Activated T-cell treated with anti-CD3 and anti-CD28 coated beads, Interleukin-2, amount 50 U/mL, for 72 hours (primary cell): ENCODE measurements at places on chromosomes 11 and 22. TPM values are rescaled to one million over a fixed set of nuclear protein-coding genes. Genes with fewer than 3 reads are reported as not detected.

DNA sequence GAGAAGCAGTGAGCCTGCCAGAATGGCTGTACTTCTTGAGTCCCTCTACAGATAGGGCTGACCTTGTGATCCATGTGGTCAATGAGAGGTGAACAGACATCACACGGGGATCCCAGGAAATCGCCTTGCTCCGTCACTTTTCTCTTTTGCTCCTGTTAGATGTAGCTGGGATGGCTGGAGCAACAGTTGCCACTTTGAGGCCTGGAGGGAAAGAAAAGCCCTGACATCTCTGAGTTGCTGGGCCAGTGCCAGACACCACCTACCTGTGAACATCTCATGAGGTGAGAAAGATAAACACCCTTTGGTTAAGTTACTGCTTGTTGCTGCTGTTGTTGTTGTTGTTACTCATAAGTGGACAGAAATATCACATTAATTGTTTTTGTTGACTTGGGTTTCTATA, 840.3 kb downstream of the TBC1D22A start:
- H3K36me3 ChIP-seq: no peaks in the 10 kb centered on the region
- no peak for DNase-seq
- no peaks in the 10 kb centered on the region for H3K4me1 ChIP-seq
- H3K4me3 ChIP-seq: no peak overlapping the region
- no peak overlapping the region for H3K27ac ChIP-seq
- H3K27me3 ChIP-seq: peaks cover 14% of the 10 kb centered on the region

NXPE4 gene
- not detected for total RNA-seq

DNA sequence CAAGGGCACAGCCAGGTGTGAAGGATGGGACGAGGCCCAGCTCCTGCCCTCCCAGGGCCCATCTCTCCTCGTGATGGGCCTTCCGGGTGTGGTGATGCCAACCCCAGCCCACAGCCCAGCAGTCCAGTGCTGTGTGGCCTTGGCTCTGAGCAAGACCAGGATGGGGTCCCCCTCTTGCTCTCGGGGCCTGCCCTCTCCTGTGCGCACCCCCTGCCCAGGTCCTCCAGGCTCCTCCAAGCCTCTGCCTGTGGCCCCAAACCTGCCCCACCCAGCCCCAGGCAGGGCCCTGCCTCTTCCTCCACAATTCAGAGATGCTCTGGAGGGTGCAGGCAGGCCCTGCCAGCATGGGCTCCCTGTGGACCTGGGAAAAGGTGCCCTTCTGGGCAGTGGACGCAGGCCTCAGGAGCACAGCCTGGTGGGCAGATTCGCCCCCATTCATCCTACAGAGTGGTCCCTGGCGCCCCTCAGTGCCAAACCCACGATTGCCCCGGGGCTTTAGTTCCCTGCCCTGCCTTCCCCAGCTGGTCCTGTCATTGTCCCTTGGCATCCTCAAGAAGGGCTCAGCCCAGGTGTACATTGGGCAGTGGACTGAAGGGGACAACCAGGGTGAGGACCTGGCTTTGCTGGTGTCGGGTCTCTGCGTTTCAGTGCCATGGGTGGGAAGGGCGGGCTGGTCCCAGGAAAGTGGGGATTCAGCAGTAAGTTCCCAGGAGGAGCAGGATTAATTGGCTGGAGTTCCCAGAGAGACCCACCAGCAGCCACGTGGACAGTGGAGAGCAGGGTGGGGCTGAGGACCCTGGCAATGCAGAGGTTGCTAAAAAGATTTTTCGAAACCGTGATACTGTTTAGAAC, 19.8 kb downstream of the EIF1AD start:
- no peaks in the 10 kb centered on the region for H3K27me3 ChIP-seq
- DNase-seq: no peak
- H3K4me1 ChIP-seq: no peaks in the 10 kb centered on the region
- peaks cover 4% of the 10 kb centered on the region for H3K36me3 ChIP-seq

GRCh38 chr11:33536178-33536577, 164.4 kb downstream of the C11orf91 start:
- peaks cover 29% of the 10 kb centered on the region for H3K27me3 ChIP-seq
- H3K36me3 ChIP-seq: no peaks in the 10 kb centered on the region
- no peaks in the 10 kb centered on the region for H3K4me1 ChIP-seq
- H3K27ac ChIP-seq: no peak overlapping the region
- H3K4me3 ChIP-seq: no peak overlapping the region

DNA sequence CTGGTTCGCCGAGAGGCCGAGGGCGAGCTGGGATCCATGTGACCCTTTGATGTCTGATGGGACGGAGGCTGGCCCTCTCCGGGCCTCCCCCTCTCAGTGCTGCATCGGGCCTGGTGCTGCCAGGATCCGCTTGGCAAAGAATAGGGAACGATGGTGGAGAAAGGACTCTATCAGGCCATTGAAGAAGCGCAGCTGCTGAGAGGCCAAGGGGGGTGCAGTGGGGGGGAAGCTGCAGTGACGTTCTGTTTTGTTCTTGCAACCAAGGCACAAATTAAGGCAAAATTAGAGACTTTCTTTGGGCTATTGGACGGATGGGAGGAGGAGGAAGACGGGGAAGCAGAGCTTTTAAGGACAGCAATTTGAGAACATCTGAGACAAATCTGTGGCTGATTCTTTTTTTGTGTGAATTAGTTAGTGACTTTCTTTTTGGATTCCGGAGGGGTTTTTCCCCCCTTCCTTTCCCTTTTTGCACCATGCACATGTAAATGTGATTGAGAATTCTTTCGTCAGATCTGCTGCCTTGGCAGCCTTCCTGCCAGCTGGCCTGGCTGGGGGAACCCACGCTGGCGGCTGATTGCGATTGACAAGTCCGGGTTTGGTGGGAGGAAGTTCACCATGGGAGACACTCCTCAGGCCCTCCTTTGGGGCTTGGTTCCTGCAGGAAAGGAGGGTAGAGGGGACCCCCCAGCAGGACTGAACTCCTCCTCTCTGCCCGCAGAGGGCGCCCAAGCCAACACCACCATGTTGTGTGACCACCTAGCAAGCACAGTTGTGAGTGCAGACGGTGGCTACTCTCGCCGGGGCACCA, 214.6 kb downstream of the NTM start:
- H3K4me1 ChIP-seq: no peaks in the 10 kb centered on the region
- no peak overlapping the region for H3K4me3 ChIP-seq
- H3K36me3 ChIP-seq: peaks cover 1% of the 10 kb centered on the region

TRIM51 gene
- not detected for total RNA-seq

RBM7 gene
- total RNA-seq: 40.7 TPM

SLC6A5 gene
- total RNA-seq: not detected

GRCh38 chr11:68936358-68936636, 32.6 kb downstream of the IGHMBP2 start:
- no peak for DNase-seq
- H3K27ac ChIP-seq: no peak overlapping the region
- no peaks in the 10 kb centered on the region for H3K27me3 ChIP-seq
- no peak overlapping the region for H3K4me3 ChIP-seq
- no peaks in the 10 kb centered on the region for H3K4me1 ChIP-seq

GRCh38 chr11:128857341-128857740, 9.8 kb downstream of the KCNJ1 start:
- H3K4me1 ChIP-seq: peaks cover 9% of the 10 kb centered on the region
- no peaks in the 10 kb centered on the region for H3K36me3 ChIP-seq
- no peak overlapping the region for H3K27ac ChIP-seq
- DNase-seq: no peak
- no peaks in the 10 kb centered on the region for H3K27me3 ChIP-seq
- H3K4me3 ChIP-seq: no peak overlapping the region

DNA sequence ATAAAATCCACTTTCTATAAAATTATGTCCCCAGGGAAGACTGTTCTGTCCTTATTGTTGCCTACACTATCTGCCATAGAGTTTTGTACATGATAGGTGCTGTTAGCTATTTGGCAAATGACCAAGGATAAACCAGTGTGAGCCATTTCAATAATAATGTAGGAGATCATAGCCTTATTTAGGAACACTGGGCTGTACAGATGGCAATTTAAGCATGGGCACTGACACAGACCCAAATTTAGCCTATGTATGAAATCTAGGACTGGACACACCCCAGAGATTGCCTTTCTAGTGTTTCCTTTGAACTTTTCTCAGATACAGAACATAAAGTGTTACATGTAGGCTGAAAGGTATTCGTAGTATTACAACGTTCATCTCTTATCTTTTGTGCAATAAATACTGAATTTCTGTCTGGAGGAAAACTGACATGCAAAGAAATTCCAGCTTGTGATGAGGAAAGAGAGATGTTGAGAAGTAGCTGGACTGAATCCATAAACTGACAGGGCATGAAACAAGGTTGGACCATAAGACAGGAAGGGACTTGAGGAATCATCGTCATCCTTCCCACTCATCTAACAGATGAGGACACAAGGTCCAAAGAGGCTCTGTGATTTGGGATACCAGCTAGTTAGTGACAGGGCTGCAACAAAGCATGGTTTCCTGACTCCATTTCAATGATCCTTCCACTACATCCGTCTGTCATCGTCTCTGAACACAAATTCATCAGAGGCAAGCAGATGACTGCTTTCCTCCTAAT, 60.3 kb downstream of the TMPRSS5 start:
- DNase-seq: no peak
- no peak overlapping the region for H3K27ac ChIP-seq
- H3K4me1 ChIP-seq: peaks cover 4% of the 10 kb centered on the region
- no peaks in the 10 kb centered on the region for H3K36me3 ChIP-seq
- H3K27me3 ChIP-seq: peaks cover 6% of the 10 kb centered on the region

DNA sequence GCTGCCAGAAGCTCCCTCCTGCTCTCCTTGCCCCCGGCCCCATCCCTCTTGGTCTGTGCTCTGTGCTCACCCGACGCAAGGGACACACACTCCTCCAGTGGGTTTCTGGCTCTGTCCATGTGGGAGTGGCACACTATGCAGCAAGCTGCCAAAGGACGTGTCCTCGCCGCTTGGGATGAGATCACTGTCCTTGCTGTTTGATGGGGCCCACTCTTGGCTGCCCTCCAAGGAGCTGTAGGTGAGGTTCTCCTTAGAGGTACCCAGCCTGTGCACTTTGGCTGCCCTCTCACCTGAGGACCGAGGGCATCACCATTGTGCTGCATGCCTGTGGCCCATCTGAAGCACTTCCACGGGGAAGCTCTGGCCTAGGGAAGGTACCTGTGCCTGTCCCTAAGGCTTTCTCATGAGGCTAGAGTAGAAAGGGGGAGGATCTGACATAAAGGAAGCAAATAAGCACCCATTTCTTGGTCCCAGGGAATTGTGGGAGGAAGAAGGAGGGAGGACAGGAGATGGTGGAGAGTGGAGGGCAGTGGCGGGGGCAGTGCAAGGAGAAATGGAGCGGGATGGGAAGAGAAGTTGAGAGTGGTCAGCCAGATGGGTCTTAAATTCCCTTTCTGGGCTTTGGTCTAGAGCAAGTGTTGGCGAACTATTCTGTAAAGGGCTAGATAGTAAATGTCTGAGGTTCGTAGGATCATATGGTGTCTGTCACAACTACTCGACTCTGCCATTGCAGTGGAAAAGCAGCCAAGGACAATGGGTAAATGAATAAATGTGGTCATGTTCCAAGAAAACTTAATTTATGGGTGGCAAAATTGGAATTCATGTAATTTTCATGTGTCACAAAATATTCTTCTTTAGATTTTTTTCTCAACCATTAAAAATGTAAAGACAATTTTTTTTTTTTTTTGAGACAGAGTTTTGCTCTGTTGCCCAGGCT, 47.0 kb upstream of the AMPD3 start:
- H3K27me3 ChIP-seq: peaks cover 9% of the 10 kb centered on the region
- no peak overlapping the region for H3K4me3 ChIP-seq
- H3K27ac ChIP-seq: no peak overlapping the region

GRCh38 chr11:44305470-44306051, 4.4 kb downstream of the ALX4 start:
- DNase-seq: peak; percentile 59
- H3K27ac ChIP-seq: peak overlapping the region; percentile 51
- H3K36me3 ChIP-seq: no peaks in the 10 kb centered on the region
- H3K4me1 ChIP-seq: peaks cover 26% of the 10 kb centered on the region

OR8A1 gene
- not detected for total RNA-seq

DNA sequence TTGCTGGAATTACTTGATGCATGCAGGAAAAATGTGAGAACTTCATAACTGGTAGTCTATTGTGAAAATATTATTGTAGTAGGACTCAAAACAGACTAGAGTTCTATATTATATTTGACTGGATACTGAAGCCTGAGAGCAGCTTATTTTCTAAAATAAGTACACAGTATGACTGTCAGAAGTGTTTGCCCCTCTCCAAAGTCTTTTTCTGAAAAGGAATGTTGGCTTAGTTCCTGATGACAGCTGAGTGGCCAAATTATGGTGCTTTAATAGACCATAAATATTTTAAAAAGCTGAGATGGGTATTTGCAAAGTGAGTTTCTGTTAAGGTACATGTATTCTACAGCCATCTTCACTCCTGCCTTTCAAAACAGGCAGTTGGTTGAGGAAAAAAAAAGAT, 13.1 kb downstream of the ZBED5 start:
- H3K4me3 ChIP-seq: no peak overlapping the region
- H3K27ac ChIP-seq: no peak overlapping the region
- H3K36me3 ChIP-seq: no peaks in the 10 kb centered on the region
- H3K27me3 ChIP-seq: no peaks in the 10 kb centered on the region
